Activated naive CD4-positive, alpha-beta T cell treated with Interleukin-2 at 50 U/mL for 16 hours (primary cell): ENCODE measurements at places on chromosomes 1 and 21.

GRCh38 chr1:227782226-227782625, 33.2 kb upstream of the PRSS38 start:
- DNase-seq, result no peak

DNA sequence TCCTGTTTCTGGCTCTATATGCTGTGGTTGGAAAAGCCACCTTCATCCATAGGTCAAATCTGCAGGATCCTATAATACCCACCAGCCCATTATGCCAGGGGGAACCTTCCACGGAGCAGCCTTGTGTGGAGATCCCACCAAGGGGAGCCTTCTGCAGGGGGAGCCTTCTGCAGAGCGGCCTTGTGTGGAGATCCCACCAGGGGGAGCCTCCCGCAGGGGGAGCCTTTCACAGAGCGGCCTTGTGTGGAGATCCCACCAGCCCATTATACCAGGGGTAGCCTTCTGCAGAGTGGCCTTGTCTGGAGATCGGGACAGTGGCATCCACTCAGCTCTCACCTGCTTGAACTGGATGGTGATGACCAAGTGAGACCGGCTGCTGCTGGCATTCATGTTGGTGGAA, 85.3 kb downstream of the SCCPDH start:
- no peak for DNase-seq

DNA sequence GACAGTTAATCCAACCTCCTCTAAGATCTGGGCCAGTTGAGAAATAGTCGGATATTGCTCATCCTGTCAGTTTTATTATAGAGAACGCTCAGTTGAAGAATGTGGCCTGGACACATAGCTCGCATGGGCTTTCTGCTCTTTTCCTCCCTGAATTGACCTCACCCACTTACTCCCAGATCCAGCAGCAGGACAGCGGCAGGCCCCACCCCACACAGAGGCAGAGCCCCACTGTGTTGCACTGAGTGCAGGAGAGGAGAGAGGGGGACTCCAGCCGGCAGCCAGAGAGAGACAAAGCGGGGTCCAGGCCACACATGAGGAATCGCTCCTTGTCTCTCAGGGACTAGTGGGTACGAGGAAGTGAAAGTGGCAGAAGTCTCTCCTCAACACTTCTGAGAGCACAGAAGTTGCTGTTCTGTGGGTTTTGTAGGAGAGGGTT, 78.6 kb downstream of the LAMC1 start:
- no peak for DNase-seq

GRCh38 chr1:156281281-156281680, 1.3 kb downstream of the SMG5 start:
- DNase-seq, result peak; percentile 59

DNA sequence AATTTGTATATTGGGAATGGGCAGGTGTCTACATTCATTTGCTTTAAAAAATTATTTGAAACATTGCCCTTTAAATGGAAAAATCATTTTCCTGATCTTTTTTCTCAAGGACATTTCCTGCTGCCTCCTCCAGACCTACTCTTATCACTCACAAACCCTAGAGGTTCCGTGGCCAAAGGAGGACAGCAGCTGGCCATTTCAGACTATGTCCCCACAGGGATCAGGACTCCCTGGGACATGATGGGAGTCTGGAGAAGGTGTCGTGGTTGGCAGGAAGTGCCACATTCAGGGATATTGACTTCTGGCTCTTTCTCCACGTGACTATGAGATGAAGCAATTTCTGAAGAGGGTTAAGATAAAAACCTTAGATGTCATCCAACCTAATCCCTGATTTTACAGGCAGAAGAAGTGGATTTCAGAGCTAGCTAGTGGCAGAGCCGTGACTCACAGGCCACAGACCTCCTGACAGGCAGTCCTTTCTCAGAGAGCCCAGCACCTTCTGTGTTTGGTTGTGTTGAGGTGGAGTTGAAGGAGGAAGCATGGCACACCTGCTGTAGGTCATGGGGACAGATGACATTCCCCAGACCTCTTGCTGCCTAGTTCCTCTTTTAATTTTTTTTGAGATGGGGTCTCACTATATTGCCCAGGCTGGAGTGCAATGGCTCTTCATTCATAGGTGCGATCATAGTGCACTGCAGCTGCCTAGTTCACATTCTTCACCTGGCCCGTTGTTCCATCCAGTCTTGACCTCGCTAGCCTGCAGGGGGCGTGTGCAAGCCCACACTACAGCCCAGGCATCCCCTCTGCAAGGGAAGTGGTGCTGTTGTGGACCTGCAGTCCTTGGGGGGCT, 25.5 kb upstream of the IL10 start:
- no peak for DNase-seq

GRCh38 chr1:228029281-228029680, 22.5 kb downstream of the WNT3A start:
- DNase-seq, result no peak

- DNase-seq, result no peak
Observed at GRCh38 chr1:26281971-26282370, 2.1 kb downstream of the SH3BGRL3 start.

- DNase-seq, result no peak
Observed at GRCh38 chr1:114997510-114998289, 31.9 kb upstream of the TSHB start.

GRCh38 chr1:171973421-171973820, 132.1 kb downstream of the DNM3 start:
- DNase-seq, result no peak

- DNase-seq, result no peak
Observed at GRCh38 chr1:57839067-57839466, 415.2 kb upstream of the DAB1 start.

DNA sequence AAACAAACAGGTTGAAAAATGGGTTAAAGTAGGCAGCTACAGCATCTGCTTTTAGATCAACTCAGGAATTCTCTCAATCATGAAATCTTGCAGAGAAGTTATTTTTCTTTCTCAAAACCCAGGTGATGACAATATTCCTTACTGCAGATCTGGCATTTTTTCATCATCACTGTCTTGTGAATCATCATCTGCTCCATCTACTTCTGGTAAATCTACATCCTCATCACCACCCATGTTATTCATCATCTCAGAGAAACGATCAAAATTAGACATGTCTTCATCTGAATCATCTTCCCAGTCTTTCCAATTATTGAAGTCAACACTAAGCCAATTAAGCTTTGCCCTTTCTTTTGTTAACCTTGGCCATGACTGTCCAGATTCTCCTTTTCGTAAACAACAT, 21.8 kb downstream of the GBP2 start:
- no peak for DNase-seq

DNA sequence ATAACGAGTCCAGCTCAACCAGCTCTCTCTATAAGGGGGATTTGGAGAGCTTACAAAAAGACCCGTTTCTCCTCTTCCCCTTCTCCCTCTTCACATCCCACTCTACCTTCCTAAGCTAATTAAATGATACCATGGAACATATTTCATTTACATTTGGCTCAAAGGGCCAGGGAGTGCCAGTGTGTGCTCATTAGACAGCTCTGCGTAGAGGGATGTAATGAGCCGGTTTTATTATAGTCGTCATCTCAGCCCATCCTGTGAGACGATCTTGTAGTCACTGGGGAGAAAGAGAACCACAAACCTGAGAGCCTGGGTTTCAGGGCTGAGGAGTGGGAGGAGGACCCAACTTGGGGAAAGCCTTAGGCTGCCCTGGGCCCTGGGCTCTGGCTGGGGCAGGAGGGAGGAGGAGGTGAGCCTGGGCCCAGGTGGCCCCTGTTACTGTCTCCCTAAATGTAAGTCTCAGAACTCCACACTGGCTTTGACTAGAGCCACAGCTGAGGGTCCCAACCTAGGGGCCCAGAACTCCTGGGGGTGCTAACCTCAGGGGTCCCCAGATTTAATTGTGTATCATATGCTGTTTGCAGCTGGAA, 354.6 kb downstream of the MATN1 start:
- no peak for DNase-seq

GRCh38 chr1:217944550-217944949, 313.4 kb downstream of the SPATA17 start:
- DNase-seq, result no peak

DNA sequence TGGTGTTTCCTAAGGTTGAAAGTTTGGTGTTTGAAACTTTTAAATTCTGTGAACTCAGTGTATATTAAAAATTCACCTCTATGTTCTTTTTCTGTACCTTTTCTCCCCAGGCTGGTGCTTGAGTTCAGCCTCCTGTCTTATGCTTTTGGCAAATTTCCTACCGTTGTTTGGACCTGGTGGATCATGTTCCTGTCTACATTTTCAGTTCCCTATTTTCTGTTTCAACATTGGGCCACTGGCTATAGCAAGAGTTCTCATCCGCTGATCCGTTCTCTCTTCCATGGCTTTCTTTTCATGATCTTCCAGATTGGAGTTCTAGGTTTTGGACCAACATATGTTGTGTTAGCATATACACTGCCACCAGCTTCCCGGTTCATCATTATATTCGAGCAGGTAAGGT, 24.9 kb upstream of the AXDND1 start:
- no peak for DNase-seq

- DNase-seq, result no peak
Observed at GRCh38 chr1:71377886-71378285, 297.1 kb upstream of the ZRANB2 start.

GRCh38 chr1:82819234-82819633, 1018.5 kb downstream of the ADGRL2 start:
- DNase-seq, result no peak

DNA sequence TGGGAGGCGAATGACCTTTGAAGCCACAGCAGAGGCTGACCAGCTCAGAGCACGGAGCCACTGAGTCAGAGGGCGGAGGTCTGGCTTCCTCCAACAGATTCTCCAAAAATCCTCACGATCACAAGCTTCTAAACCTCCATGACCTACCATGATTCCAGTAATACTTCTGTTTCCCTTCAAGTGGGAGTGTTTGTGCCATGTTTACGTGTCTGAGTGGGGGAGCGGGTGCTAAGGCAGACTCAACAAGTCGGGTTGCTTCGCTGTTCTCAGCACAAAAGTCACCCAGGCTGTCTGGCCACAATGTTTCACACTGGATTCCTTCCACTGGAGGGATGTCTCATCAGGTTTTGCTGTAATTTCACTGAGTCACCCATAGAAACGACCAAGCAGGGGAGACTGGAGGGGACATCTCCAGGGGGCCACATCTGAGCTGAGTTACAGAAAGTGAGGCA, 86.2 kb downstream of the SLC66A1 start:
- peak; percentile 27 for DNase-seq

GRCh38 chr1:204331275-204331674, 28.5 kb downstream of the PLEKHA6 start:
- no peak for DNase-seq

- no peak for DNase-seq
Observed at GRCh38 chr1:168379104-168379860, 98.6 kb downstream of the TBX19 start.

GRCh38 chr1:8825985-8826481, 8.6 kb upstream of the RERE start:
- no peak for DNase-seq

- no peak for DNase-seq
Observed at GRCh38 chr1:74430342-74430934, 82.0 kb downstream of the LRRC53 start.

DNA sequence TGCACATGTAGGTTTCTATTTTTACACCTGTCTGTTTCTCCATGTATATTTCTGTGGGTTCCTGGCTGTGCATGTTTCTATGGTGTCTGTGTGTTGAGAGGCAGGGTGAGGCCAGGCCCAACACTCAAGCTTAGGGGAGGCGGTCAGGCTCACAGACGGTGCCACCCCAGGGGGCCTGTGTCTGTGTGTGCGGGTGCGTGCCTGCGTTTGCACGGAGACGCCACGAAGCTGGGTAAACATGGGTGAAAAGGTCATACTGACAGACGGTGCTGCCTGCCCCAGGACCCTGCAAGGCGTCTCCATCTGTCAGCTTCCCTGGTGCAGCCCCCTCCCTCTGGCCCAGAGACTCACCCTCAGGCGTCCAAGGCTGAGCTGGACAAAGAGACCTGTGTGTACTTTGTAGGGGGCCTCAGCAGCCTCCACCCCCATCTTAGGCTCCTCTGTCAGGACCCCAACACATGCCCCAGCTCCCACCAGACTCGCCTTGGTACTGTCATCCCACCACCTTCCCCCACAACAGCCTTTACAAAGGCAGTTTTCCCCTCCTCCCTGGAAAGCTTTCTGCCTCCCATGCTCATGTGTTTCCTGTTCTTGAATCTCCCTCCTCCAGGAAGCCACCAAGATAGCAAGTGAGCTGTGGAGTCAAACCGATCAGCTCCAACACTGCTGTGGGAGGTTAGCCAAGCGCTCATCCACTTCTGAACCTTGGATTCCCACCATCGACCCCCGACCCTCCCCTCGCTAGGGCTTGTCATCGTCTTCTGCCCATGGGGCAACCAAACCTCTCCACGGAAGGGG, 34.1 kb downstream of the PTPRF start:
- DNase-seq, result no peak

DNA sequence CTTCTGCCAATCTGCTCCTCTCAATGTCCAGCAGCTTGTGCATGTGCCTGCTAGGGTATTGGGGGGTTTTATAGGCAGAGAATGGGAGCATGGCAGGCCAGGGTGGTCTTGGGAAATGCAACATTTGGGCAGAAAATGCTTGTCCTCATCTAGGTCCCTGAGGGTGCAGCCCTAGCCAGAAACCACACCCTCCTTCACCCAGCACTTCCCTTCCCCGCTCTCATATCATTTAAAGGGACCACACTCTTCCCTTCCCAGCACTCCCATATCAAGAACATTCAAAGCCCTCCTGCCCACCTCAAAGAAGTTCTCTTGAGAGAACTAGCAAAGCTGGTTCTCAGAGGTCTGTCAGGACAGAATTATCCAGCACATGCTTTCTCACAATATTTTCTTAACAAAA, 62.1 kb downstream of the HSD3B1 start:
- no peak for DNase-seq

DNA sequence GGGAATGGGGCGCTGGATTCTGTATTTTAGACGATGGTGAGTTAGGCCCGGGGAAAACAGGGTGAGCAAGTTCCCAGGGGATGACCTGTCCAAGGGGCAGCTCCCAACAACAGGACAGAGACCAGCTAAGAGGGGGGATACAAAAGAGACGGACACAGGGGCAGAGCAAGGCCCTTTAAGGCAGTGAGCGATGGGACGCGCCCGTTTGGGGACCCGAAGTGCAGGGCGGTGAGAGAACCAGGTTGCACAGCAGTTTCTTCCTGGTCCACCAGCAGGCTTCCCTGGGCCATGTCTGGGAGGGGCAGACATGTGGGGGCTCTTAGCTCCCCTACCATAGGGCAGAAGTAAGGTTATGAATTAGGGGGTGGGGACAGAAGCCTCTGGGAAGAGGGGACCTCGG, 22.0 kb downstream of the INAVA start:
- DNase-seq, result no peak
